Adrenal gland (tissue), 19 donors: ENCODE measurements at places on chromosomes 5 and 9.

- no peak for DNase-seq
Observed at GRCh38 chr5:142065273-142065672, 43.3 kb upstream of the NDFIP1 start.

GRCh38 chr9:102975251-102975650 lies 19.9 kb upstream of the CYLC2 start:
- no peak for DNase-seq

DNA sequence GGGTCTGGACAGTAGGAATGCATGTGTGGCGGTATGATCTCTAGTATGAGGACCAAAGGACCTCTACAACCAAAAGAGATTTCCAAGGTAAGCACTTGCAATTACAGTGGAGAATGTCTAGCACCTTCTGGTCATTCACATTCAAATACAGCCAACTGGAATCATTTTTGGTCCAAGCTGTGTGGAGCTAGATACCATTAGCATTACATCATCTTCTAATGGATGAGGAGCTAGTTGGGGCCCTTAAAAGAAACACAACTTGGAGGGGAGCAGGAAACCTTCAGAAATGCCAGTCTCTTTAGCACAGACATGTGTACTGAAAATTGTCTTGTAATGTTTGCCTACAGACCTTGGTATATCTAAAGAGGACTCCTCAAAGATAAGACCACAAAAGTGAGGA lies 244.7 kb downstream of the BNC2 start:
- DNase-seq: no peak

- no peak for DNase-seq
Observed at GRCh38 chr5:136232316-136232715, 39.4 kb upstream of the SMIM32 start.

- DNase-seq: no peak
Observed at GRCh38 chr9:124278054-124278540, 20.3 kb downstream of the NEK6 start.

GRCh38 chr9:130512199-130512598 lies 67.2 kb upstream of the FUBP3 start:
- DNase-seq: no peak

- no peak for DNase-seq
Observed at GRCh38 chr9:96044401-96044800, 168.9 kb downstream of the ERCC6L2 start.

GRCh38 chr5:1346627-1347440 lies 1.9 kb upstream of the CLPTM1L start:
- peak; percentile 27 for DNase-seq

DNA sequence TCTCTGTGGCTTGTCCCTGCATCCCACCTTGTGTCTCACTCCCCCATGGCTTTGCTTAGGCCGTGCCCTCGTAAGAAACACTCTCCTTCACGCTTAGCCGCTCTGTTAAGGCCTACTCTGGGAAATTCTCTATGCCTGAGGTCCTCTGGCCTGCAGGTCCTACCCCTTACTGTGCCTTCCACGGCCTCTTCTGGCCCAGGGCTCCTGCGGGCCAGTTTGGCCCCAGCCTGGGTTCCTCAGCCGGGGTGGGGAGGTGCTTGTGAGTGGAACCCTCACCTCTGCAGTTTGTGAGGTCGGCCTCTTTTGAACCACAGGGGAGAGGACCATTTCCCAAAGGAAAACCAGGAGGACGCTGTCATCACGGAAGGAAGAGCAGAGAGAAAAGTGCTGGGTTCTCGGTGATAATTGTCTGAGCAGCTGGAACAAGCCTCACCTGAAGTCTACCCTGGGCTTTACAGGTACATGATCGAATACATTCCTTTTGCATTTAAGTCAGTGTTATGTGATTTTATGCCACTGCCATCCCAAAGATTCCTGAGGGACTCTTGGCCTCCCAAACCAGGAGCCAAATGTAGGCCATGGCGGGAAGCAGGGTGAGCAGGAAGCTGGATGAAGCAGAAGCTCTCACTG lies 28.8 kb upstream of the GFPT2 start:
- no peak for DNase-seq

DNA sequence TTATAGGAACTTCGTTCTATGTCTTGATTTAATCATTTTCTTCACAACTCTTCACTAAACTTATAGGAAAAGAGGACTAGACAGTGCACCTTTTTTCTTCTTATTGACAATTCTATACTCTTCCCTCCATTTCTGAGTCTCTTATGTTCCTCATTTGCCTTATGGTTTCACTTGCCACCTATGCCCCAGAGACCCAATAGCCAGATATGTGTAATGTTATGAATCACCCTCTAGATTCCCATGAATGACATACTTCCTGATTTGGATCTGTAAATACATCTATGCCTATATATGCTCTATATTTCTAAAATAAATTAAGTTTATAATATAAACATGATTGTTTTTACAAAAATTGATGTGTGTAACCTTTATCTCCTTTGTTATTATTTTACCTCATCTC lies 514.1 kb upstream of the MEF2C start:
- DNase-seq: no peak

- no peak for DNase-seq
Observed at GRCh38 chr9:1057910-1058309, 7.8 kb downstream of the DMRT2 start.

- no peak for DNase-seq
Observed at GRCh38 chr9:121354762-121355161, 15.3 kb downstream of the STOM start.

- no peak for DNase-seq
Observed at GRCh38 chr9:69186841-69187611, 12.9 kb downstream of the TJP2 start.

DNA sequence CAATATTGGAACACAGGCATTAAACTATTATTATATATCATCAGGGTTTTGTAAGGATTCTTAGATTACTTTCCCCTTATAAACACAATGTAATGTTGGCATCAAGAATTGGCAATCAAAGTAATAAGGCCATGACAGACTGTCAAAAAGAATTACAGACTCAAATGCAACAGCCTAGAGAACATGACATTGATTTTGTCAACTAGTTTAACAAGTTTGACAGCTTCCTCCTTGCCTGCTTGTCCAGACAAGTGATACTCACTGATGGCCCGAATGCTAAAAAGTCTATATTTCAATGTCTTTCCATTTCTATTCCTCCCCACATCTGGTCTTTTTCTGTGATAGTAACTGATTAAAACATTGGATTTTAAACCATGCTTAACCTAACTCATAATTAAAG lies 6.4 kb upstream of the ANKRD31 start:
- no peak for DNase-seq

GRCh38 chr9:130665431-130666392 lies 1.3 kb downstream of the PRDM12 start:
- DNase-seq: no peak

GRCh38 chr9:93829271-93830011 lies 125.7 kb downstream of the BARX1 start:
- no peak for DNase-seq

DNA sequence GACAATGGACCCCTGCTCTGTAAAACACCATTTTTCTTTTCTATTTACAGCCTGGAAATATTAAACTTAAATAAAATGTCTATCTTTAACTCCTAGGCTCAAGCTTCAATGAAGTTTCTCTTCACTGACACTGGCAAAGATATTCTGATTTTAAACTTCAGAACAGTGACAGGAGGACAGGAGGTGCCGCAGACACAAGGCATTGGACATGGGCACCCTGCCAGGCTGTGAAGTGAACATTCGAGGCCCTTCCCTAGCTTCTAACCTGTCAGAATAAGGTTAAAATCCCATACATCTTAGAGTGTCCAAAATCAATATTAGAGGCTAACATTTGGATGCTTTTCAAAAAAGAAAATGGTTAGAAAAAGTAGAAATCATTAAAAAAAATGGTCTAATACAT lies 9.2 kb downstream of the SEMA5A start:
- DNase-seq: no peak

DNA sequence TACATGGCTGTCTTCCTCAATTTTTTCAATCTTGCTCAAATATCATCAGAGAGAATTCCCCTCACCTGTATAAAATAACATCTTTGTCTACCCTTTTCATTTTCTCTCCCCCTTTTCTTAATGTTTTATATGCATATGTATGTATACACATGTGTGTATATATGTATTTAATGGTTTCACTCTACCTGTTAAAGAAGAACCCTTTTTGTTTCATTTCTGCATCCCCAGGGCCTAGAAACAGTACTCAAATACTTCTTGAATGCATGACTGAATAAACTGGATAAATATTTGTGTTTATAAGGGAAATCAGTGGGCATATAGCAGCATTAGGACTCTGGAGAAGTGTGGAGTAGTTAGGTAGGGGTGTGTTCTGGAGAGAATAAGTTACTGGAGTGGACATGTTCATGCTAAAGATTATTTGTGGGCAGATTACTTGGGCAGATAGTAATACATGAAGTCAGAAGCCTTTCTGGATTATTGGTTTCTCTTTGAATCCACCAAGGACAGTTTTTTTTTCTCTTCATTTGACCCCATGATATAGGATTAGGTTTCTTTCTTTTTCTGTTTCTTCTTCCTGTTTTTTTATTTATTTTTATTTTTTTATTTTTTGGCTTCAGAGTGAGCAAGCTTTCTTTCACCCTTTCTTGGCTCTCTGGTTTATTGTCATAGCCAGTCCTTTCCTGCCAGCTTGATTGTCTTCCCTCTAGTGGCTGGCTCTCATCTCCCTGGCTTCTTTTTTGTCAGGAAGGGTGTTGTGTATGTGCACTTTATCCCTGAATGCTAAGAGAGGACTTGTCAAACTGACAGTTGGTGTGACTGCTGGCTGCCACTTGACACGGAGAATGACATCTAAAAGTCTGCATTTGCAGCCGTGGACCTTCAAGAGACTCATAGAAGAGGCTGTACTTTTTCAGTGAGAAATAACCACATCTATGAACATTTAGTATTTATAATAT lies 89.3 kb downstream of the ZCCHC7 start:
- DNase-seq: no peak

GRCh38 chr9:33227008-33227398 lies 13.0 kb upstream of the SPINK4 start:
- DNase-seq: peak; percentile 62

DNA sequence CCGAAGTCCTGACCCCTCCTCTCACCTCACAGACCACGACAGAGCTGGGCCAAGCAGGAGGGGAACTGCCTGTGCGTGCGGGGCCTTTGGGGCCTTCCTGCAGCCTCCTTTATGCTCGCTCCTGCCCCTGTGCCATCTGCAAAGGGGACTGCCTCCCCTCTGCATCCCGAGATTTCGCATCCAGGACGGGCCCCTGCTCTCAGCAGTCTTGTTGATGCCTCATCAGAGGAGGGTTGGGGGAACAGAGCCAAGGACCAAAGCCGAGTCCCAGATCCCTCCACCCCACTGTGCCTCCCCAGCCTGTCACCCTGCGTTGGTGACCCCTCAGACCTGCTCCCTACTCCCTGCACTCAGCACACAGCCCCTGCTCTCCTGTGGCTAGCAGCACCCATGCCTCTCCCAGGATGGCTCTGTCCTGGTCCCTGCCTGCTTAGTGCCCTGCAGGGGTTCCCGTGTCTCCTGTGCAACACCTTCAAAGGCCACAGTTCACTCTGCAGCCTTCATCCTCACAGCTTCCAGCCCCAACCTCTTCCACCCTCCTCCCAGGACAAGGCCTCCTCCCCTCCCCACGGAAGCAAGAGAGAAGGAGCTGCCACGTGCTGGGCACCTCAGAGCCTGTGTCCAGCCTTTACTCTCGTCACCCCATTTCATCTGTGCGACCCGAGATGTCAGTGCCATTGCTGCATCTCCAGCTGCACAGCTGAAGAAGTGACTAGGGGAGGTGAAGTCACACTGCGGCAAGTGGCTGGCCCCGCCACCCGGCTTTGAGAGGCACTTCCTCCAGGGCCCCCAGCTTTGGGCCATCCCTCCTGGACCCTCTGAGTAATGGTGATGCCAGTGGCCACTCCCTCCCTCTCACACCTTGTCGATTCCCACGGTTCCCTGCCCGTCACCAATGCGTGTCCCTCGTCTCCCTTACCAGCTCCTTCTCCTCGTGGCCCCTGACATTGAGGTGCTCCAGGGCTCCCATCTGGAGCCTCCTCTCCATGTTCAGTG lies 62.6 kb upstream of the LRRTM2 start:
- no peak for DNase-seq

DNA sequence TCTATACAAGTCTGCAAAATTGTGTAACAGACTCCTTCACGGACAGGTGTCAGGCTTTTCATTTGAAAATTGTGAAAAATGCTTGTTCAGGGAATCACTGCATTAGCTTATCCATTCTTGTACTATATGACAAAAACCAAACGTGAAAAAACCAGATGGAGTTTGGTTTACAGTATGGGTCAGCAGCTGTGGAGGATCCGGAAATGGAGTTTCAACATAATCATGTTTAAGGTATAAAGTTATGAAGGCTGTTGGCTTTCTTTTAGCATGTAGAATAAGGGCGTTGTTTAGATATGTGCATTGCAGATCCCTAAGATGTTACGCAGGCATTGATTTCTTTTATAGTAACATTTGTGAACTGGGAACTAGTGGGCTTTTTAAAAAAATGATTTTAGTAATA lies 123.8 kb downstream of the GDNF start:
- no peak for DNase-seq

DNA sequence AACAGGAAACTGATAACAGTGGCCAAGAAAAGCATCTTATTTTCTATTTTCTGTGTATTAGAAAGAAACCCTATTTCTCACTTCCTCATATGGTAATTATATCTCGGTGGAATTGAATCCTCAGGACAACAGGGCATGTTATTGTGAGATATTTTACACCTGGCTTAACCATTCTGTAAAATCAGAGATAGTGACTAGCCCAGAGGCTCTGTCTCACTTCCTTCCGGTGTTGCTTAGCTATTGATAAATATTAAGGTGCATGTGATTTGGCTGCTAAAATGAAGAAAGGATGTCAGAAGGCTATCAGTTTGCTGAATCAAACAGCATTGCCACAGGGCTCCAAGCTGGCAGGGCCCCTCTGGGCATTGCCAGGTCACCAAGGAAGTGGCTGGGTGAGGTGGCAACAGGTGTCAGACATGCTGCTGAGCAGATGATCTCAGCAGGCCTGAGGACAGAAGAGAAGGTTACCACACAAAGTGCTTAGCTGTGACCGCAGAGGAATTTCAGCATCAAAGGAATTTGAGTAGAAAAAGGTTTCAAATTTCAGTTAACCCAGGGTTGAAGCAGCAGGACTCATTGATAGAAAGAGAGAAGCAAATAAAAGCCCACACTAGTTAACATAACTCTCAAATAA lies 330.7 kb downstream of the PDE4D start:
- no peak for DNase-seq

GRCh38 chr5:73031839-73032238 lies 76.0 kb downstream of the FCHO2 start:
- no peak for DNase-seq

DNA sequence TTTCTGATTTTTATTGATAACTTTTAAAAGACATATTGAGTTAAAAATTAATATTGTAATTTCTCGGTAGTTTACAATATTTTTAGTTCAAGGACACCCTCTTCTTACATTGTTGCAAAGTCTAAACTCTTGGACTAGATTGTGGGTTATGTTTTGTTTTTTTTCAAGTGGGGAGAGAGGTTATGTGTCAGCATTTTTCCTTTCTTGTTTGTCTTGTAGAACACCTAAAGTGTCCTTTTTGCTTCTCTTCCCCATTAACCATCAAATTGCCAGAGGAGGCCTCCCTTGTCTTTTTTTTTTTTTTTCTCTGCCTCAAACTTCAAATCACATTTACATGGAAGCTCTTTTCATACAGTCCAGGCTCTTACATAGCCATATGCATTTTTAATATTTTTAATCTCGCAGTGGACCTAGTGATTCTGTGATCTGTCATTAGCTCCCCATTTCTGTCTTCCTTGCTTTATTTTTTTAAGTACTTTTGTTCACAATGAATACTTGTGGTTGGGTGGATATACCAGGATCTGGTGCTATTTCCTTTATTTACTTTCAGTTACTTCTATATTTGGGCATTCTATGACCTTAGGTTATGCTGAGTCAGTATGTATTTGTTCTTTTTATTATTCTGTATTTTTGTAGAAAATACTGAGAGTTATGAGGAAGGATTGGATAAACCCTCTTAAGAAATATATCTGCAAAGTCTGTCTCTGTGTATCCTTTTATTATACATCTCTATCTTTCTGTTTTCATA lies 2280.6 kb upstream of the ACO1 start:
- no peak for DNase-seq
